Activated CD8-positive, alpha-beta memory T cell treated with anti-CD3 and anti-CD28 coated beads for 4 hours (primary cell): ENCODE measurements at places on chromosomes 7 and 10.

GRCh38 chr10:58838561-58839208, 326.0 kb downstream of the BICC1 start:
- no peak for DNase-seq

DNA sequence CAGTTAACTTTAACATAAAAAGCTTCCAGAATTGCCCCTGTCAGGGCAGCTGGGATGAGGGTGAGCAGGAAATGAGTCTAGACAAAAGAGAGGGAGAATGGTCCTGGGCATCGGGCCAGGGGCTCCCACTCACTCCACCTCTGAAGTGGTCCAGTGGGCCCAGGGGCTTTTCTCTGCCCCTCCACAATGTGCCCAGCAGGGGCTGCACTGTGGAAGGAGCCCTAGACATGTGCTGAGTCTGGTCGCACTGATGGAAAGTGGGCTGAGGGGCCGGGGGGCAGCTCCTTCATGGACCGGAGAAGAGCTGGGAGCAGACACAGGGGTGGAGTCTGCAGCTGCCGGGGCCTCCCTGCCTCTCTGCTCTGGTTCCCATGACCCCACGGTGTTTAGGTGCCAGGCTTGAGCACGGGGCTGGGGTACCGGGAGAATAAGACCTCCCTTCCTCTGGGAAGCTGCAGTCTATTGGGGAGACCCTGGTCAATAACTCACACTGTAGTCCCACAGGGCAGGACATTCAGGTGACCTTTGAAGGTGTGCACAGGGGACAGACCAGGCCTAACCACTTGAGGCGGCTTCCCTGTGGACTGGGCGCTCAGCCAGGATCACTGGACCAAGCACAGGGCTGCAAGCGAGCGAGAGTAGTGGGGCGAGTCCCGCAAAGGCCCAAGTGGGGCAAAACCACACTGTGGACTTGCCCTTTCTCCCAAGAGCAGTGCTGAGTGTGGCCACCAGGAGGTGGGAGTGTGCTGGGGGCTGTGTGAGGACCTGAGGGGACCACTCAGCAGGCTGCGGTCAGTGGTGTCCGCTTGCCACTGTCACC, 6.1 kb downstream of the ADCY1 start:
- no peak for DNase-seq

DNA sequence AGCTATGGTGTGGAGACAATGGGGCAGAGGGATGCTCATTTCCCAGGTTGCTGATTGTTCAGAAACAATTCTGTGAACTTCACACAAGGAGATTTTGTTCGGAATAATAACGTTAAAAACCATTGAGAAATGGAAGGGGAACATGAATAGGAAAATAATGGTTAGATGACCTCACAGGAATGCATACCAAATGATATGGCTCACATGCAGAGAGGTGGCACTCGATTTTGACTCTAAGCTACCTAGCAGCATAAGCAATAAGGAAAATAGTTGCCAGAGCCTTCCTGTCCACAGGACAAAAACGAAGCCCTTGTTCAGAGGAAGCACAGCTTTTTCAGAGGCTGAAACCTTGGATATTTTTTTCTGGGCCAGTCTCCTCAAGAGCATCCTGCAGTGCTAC, 293.1 kb downstream of the ZEB1 start:
- DNase-seq, result no peak

DNA sequence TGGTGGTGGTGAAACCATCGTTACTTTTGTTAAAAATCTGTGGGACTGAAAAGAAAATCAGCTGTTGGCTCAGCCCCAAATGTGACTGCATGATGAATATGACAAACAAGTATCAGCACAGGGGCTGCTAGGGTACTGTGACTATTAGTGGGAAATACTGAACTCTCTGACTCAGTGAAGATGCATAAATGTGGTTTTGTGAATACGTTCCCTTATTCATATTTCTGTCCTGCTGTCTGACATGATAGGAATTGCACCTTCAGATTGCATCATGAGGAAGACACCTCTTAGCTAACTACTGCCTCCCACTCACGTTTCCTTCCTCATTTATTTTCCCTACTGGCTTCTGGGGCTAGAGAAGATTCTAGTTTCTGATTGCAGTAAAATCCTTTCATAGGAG, 1.4 kb downstream of the CLEC5A start:
- DNase-seq, result no peak

DNA sequence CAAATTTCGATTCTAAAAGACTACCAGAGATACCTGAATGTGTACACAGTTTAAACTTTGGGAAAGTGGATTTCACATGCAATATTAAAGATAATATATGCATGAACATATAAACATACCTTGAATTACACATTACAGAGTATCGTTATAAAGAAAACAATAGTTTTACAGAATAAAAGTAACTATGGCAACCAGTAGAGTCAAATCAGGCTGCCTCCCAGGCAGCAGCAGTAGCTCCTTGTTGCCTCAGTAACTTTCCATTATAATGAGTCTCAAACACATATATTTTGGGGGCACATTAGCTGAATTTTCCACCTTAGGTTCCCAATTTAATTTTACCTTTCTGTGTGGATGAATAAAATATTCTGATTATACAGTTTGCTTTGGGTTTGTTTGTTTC, 164.4 kb upstream of the FEZF1 start:
- no peak for DNase-seq
